ENCODE measurements at places on chromosomes 16 and 17.

DNA sequence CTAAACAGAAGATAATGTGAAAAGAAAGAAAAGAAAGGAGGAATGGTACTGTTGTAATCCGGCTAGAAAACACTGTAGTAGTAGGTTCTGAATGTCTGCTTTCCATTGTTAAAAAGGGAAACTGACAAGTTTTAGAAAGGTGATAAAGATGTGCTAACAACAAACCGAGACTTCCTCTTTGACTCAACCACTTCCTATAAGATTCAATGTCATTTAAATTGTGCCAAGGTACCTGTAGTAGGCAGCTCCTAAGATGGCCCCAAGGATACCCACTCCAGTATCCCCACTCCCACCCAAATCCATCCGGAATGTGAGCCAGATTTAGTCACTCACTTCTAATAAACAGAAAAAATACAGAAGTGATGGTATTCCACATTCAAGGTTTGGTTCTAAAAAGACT lies 31.2 kb downstream of the XYLT1 start:
- DNase-seq = no peak

- no peak for DNase-seq
Measured at GRCh38 chr16:56825826-56826225, 39.2 kb upstream of the SLC12A3 start.

- no peak for DNase-seq
Measured at GRCh38 chr17:17030515-17031211, 11.6 kb upstream of the MPRIP start.

DNA sequence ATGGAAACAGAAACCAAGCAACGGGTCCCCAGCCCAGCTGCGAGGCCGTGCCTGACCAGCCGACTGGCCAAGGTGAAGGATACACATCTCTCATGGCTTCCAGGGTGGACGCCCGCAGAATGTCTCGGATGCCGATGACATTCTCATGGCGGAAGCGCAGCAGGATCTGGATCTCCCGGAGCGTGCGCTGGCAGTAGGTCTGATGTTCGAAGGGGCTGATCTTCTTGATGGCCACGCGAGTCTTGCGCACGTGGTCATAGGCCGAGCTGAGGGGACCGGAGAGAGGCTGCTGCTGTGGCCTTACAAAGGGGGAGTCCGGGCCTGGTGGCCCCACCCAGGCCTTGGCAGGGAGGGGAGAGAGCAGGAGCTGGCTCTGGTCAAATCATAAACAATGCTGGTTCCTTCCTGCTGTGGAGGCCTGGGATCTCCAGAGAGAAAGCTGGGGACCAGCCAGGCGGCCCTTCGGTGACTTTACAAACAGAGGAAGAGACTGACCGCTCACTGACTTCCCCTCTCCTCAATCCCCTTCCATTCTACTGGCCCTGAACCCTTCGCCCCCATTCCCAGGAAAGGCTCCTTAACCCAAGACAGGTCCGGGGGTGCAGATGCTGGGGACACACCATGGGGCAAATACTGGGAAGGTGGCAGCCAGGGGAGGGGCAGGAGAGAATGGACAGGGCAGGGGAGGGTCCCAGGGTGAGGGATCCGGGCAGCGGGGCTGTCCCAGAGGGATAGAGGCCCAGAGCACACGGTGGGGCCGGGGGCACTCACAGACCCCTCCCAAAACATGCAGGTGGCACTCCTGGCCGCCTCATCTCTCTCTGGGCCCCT lies 1.1 kb downstream of the MAPK3 start:
- DNase-seq = no peak

DNA sequence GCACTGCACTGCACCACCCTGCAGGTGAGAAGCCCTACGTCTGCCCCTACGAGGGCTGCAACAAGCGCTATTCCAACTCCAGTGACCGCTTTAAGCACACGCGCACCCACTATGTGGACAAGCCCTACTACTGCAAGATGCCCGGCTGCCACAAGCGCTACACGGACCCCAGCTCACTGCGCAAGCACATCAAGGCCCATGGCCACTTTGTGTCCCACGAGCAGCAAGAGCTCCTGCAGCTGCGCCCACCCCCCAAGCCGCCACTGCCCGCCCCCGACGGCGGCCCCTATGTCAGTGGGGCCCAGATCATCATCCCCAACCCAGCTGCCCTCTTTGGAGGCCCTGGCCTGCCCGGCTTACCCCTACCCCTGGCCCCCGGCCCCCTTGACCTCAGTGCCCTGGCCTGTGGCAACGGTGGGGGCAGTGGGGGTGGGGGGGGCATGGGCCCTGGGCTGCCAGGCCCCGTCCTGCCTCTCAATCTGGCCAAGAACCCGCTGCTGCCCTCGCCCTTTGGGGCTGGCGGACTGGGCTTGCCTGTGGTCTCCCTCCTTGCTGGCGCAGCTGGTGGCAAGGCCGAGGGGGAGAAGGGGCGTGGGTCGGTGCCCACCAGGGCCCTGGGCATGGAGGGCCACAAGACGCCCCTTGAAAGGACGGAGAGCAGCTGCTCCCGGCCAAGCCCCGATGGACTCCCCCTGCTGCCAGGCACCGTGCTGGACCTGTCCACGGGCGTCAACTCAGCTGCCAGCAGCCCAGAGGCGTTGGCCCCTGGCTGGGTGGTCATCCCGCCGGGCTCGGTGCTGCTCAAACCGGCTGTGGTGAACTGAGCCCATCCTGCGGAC lies 14.2 kb downstream of the PAM16 start:
- no peak for DNase-seq

All from glomerular endothelial cell (primary cell).